ENCODE measurements at places on chromosomes 3 and 15.

DNA sequence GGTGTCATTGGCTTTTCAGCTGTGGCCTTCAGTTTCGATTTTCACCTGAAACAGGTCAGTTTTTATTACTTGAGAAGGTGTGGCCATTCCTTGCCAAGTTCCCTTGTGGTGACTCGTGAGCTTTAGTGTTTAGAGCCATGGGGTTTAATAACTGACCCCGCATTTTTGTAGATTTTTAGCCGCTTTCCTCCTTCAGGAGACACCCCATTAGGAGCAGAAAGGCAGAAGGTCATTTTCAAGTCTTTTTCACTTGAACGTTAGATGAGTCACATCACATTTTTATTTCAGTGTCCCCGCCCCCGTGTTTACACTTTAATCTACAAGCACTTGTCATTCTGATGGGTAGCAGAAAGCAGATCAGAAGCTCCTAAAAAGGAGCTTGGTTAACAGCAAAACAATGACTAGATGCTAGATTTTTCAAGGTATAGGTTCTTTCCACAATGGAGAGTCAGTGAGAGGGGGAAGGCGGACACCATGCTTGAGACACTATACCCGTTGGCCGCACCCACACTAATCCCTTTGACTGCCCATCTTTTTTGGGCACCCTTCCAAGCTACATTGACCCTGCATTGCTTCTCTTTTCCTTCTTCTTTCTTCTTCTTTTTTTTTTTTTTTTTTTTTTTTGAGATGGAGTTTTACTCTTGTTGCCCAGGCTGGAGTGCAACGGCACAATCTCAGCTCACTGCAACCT, 132.7 kb downstream of the GHSR start:
- DNase-seq = peak; percentile 72

- DNase-seq = no peak
These were observed 25.4 kb downstream of the PXK start for GRCh38 chr3:58358092-58358491.

GRCh38 chr15:83837945-83838571, 184.1 kb downstream of the ADAMTSL3 start:
- DNase-seq = no peak

DNA sequence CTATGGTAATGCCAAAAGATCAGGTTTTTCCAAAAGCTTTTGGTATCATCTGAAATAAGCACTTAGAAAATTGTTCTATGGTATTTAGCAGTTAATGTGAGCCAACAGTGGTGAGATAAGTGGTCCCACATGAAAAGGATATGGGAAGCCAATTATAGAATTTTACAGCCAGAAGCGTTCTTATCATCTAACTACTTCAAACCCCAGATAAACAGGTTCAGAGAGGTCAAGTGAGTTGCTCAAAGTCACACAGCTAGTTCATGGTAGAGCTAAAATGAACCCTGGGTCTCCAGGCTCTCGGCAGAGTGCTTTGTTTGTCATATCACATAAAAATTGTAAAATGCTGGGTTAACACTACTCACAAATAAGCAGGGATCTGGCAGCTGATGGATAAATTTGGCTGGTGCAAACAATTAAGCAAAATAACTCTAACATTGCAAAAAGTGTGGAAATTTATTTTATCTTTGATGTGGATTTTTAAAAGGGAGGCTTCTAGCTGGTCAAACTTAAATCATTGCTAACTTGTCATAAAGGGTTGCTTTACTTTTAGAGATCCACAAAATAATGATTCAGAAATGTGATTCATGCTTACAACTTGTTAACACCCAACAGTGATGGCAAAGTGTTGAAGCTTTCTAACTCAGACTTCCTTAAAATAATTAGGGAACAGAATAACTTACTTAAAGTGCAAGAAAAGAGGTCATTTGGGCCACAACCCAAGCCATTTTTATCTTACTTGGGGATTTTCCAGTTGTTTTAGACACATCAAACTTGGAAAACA, 202.8 kb upstream of the TBC1D5 start:
- DNase-seq = peak; percentile 14

DNA sequence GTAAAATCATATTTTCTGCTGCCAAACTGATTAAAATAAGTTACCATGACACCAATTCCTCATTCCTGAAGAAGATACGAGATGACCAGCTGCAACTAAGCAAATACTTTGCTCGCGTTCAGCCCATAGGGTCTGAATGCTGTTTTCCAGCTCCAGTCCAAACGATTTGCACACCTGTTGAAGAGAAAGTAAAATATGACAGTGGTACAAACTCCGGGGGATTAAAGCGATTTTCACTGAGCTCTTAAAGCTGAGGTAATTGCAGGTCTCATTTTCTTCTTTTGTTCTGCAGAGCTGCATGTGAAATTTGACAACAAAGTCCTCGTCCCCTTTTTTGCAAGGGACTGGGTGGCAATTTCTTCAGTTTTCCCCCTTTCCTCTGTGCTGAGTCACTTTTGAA, 118.4 kb downstream of the NR2F2 start:
- DNase-seq = no peak

DNA sequence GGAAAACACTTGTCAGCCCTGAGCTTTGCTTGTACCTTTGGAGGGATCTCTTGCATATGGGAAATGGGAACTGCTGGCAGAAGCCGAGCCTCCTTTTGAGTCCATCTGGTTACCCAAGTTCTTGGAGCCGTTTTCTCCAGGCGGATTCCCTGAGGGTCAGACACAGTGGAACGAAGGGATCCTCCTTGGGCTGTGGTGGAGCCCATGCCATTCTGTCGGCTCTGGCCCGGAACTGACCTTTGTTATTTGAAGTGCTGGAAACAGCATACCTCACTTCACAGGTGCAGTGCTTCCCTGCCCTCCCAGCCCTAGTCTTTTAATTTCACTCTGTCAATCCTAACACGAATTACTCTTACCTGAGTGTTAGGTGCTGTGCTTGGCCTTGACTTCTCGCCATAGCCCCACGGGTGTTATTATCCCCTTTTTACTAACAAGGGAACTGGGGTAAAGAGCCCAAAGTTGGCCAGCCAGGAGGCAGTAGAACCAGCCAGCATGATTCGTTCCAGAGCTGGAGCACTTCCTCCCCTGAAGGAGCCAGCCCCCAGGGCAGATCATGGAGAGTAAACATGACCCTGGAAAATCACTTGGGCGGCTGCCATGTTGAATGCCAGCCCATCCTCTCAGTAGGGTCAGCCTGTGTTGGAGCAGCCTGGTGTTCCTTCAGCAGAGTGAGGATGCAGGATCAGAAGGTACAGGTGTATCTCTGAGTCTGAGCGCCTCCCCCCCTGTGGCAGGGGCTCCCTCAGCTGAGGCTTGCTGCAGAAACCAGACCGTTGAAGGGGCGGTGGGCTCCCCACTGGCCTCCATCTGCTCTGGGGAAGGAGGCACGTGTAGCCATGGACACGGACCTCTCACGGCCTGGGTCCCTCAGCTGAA, 143.2 kb downstream of the DNAJB8 start:
- DNase-seq = no peak

GRCh38 chr3:94159062-94159828, 96.4 kb downstream of the NSUN3 start:
- DNase-seq = peak; percentile 73

DNA sequence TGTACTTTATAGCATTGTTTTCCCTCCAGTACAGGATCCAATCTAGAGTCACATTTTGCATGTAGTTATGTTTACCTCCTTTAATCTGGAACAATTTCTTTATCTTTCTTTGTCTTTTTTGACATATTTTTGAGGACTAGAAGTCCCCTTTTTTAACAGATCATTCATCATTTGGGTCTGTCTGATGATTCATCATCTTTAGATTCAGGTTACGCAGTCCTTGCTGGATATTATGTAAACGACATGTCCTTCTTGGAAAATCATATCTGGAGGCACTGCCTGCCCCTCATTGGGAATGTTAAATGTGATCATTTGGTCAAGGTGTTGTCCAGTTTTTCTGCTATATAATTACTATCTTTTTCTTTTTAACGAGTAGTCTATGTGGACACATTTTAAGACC, 18.3 kb downstream of the TGM4 start:
- DNase-seq = peak; percentile 37

GRCh38 chr3:191358929-191359328, 28.6 kb upstream of the UTS2B start:
- no peak for DNase-seq

Measured in astrocyte (in vitro differentiated cells and primary cell).